Mucosa of descending colon (tissue), 3 donors: ENCODE measurements at places on chromosomes 4 and X. TPM values are rescaled to one million over a fixed set of nuclear protein-coding genes. Genes with fewer than 3 reads are reported as not detected.

DNA sequence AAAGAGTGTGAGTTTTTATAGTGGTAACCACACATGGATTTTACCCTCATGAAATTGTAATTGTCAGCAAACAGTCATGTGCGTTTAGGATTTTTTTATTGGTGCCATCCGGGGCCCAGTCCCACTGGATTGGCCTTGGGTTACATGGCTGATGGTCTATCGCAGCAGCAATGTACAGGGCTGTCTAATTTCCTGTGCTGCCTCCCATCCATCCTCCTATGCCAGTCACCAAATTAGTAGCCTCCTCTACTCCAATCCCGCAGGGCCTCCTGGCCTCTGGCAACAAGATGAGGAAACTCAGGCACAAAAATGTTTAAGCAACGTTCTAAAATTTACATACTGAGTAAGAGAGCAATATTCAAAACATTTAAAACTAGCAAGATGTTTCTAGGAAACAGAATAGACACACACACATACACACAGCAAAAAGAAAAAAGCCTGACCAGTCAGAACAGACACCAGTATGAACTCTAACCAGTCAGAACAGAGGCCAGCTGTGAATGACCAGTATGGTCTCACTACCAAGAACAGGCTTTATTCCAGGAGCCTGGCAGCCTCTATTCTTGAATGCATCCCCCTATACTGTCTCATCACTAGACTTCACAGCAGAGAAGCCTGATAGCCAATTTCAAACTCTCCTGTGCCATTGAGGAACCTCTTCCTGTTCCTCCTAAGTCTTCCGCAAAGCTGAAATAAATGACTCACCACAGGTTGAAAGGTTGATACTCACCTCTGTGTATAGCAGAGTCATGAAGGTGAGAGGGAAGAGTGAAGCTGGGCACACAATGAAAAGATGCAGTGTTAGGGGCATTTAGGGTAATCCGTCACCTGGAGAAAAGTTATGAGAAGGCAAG, 42.6 kb downstream of the CHRNA9 start:
- peak; percentile 41 for DNase-seq

DNA sequence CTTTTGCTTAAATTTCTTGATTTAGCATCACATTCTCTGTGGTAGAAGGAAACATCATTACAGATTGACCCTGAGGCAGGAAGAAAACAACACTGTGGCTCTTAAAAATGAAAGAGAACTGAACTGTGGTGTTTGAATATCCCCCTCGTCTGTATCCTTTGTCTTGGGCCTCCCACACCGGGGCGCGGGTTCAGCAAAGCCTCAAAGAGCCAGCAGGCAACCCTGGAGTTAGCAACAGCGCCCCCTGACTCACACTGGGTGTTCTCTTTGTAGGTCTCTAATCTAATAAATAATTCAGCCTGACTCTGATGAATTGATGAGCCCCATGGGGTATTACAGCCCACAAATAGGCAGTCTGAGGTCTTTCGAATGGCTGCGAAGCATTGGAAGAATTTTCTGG, 46.1 kb upstream of the CTSO start:
- DNase-seq, result no peak

The CSN3 gene
- total RNA-seq, result not detected

GRCh38 chr4:120850018-120850599, 72.4 kb downstream of the PRDM5 start:
- no peak for DNase-seq

GRCh38 chr4:139053909-139054308, 38.3 kb downstream of the NOCT start:
- no peak for DNase-seq

DNA sequence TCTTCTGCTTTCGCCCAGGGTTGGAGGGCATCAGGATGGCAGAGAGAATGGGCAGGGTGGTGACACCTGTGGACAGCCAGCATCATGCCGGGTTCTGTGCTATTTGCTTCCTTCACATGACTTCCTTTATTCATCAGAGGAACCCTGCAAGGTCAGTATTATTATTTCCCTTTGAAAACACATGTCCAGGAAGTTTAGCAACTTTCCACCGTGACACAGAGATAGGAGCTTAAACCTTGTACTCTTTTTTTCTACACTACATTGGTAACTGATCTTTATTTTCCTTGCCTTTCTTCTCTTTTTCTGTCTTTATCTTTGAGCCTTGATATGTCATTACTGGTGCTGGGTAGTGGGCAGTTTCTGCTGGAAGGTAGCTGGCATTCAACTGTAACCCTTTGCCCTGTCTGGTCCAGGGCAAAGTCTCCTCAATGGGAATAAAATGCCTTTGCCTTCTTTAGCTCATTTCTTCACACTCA, 5.0 kb upstream of the MGST2 start:
- DNase-seq, result no peak

The PABPC1L2B gene
- total RNA-seq, result not detected

The TMEM128 gene
- total RNA-seq, result 20.7 TPM

- DNase-seq, result no peak
Observed at GRCh38 chr4:101264993-101265815, 82.1 kb downstream of the PPP3CA start.

The SYNPO2 gene
- total RNA-seq, result 91.1 TPM

GRCh38 chrX:39175418-39176057, 374.3 kb downstream of the MID1IP1 start:
- DNase-seq, result no peak

The UGT2B11 gene
- not detected for total RNA-seq

- DNase-seq, result no peak
Observed at GRCh38 chrX:40415675-40416074, 165.1 kb upstream of the ATP6AP2 start.

The OGT gene
- total RNA-seq, result 120 TPM

GRCh38 chrX:22171287-22172060, 101.2 kb upstream of the CBLL2 start:
- no peak for DNase-seq

DNA sequence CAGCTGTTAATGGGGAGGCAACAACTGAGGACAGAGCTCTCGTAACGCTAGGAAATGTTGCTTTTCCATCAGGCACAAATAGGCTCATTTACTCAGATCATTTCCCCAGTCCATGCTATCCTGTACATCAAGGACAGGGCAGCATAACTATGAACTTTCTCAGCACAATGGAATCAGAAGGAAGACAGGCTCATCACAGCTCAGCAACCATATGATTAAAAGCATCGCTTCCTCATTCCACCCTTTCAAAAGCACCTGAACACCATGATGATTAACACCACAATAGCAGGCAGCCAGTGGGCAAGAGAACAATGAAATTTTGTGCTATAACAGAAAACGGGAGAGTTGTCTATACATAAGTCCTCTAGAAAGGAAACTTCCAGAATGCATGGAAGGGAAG, 297.8 kb downstream of the ZNF674 start:
- DNase-seq, result no peak

GRCh38 chrX:67104982-67105757, 438.7 kb upstream of the AR start:
- no peak for DNase-seq

DNA sequence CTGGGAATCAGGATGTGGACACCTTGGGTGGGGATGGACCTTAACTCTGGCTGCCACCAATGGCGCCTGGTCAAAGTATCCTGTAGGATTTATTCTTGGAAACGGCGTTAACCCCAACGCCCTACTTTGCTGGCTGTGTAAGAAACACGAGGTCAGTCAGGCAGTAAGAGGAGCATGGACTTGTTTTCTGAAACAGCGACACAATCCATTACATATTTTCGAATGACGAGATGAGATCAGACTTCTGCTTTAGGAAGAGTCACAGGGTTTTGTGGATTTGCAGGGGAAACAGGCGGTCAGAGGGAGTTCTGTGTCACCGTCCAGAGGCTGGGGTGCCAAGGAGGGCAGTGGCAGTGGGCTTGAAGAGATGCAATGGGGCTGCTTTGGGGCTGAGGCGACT, 92.2 kb downstream of the TBL1X start:
- no peak for DNase-seq

GRCh38 chrX:48076343-48076742, 4.9 kb upstream of the ZNF630 start:
- no peak for DNase-seq

The TKTL1 gene
- total RNA-seq, result not detected

DNA sequence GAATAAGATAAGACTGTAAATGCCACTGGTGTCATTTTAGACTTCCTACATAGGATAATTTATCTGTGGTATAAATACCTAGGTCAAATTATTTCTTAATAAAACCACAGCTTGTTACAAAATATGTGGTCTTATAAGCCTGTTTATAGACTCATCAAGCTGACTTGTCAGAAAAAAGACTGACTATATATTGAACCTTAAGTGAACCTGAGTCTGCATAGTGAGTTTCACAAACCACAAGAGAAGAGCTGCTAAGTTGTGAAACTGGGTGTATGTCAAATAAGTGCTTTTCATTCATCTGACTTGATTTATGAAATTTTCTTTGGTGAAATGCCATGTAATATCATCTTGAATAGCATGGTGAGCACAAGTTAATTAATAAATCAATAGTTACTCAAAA, 48.4 kb upstream of the TMPRSS11A start:
- DNase-seq, result no peak
